ENCODE measurements at places on chromosomes 5 and 9.

DNA sequence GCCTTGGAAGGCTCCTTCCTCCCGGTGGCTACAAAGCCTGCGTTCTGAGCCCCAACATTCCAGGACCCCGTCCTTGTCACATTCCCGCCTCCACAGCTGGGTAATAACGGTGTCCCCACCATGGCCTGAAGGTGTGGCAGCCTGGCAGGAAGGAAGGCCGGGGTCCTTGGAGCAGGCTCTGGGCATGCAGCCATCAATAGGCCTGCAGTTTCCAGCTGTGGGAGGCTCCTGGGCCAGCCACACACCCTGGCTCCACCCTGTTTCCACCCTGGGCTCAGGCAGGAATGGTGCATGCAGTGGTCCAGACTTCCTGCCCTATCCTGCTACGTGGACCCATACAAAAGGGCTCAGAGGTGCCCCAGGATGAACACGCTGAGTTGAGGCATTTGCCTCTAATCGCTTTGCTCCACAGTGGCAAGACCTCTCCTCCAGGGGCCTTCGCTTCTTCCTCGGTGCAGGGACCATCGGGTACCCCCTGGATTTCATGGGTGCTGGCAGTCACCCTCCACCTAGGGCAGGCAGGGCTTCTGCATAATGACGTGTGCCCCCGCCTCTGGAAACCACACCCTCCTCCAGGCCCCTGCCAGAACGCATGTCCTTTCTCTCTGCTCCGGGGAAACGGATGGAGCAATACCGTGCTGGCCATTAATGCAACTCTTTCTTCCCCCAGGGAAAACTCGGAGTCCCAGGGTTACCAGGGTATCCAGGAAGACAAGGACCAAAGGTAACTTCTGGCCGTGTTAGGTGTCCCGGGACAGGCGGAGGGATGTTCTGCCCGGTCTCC, 95.1 kb upstream of the FCN2 start:
- no peak for DNase-seq

DNA sequence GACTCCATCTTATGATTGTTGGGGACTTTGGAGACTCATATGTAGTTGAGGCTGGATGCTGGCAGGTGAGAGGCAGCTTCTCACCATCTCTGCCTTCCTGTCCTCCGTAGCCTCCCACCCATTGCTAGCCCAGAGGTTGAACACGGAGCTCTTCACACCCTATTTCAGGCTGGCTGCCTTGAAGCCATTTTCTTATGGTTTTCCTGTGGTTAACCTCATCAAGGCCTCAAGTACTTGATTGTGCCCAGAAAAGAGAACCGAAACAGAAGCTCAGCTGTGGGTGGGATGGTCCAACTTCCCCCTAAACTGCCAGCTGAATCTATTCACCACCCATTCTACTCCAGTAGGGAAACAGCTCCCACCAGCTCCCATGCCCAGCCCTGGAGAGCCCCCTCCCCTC, 102.9 kb downstream of the LIFR start:
- no peak for DNase-seq

- no peak for DNase-seq
Measured at GRCh38 chr9:130775336-130775991, 59.6 kb upstream of the ABL1 start.

DNA sequence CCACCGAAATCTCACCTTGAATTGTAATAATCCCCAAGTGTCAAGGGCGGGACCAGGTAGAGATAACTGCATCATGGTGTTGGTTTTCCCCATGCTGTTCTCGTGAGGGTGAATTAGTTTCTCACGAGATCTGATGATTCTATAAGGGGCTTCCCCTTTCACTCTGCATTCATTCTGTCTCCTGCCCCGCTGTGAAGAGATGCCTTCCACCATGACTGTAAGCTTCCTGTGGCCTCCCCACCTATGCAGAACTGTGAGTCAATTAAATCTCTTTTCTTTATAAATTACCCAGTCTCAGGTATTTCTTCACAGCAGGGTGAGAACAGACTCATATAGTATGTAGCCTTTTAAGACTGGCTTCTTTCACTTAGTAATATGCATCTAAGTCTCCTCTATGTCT, 128.1 kb upstream of the NR5A1 start:
- DNase-seq: no peak

GRCh38 chr5:31221001-31221400, 27.5 kb downstream of the CDH6 start:
- DNase-seq: no peak

DNA sequence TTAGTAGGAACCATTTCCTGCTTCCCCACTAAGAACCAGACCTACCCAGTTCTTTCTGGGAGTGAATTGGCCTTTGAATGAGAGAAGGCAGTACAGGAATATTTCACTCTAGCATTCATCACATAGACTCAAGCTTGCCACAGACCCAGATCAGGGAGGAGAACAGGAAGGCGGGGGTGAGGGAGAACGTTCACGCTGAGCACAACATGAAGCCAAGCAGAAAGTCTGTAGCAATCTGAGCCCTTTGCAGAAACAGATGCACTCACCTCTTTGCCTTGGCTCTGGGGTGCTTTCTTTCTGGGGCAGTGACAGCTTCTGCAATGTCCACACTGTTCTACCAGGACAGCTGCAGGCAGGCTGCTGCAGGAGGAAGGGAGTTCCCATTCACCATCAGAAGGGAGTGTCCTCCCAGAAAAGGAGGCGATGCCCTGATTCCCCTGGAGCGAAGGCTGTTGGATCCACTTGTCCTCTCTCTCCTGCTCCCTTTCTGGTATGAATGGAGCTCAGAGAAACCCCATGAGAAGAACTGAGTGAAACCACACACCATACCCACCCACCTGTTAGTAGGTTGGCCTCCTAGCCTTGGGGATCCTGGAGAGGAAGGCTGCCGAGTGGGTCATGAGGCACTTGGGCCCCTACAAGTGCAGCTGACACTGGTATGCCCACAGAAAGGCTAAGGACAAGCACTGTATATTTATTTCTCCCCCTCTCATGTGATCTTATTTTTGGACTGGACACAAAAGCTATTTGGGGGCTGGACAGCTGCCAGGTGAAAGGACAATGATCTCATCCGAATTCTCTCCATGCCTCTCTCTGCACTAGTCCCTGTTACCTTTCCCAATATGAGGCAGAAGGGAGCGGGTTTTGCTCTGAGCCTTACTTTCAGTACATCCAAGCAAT, 11.7 kb upstream of the FGF1 start:
- DNase-seq: no peak

DNA sequence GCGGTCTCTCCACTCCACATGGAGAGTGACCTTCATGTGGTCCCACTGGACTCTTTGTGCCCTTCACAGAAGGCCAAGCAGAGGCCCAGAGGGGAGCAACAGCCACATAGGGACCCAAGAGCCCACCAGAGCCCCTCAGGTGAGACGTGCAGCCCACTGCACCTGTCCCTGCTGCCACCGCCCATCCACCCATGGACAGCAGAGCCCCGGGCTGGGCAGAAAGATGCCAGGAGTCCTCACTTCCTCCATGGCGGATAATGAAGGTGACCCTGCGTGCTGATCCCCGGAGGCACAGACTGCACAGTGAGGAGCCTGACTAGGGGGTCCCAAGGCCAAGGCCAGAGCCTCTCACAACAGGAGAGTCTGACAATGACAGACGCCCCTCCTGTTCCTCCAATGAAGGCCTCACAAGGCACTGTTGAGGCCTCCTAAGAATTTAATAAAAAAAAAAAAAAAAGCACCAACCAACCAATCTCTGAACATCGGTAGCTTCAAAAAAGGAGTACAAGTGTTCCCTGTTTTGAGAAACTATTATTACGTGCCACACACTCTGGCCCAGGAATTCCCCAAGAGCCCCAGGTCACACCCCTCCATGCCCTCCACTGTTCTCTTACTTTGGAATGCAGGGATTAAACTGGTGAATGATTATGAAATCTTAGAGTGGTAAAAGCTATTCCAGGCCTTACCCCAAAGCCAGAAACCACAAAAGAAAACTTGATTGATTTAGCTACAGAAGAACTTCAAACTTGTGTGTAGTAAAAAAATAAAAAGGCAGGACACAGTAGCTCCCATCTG, 2.8 kb upstream of the PPP1R26 start:
- DNase-seq: no peak

- no peak for DNase-seq
Measured at GRCh38 chr5:14250748-14251701, 107.9 kb downstream of the TRIO start.

DNA sequence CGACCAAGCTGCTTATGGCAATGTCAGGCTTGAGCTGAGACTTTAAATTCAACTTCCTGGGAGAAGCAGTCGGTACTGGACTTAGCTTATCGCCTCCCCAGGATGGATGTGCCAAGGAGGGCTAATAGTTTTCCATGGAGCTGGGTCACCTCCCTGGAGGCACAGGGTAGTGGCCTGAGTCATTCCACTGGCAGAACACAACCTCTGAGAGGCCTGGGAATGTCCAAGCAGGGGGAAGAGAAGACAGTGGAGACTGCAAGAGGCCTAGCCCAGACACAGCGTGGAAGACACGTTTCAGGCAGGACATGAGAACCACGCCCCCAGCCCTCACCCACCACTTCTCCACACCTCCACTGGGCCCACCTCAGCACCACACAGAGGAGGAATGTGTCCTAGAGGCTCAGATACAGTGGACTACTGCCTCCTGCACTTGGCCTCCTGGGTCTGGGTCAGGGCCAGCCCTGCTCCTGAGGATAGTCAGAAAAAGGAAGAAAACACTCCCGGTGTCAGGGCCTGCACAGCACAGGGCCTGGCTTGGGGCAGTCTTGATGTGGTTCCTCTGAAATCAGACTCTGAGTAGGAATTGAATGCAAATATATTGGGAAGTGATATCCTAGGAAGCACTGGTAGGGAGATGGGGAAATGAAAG, 171.8 kb downstream of the FSTL4 start:
- no peak for DNase-seq

GRCh38 chr5:84862132-84862531, 477.5 kb upstream of the EDIL3 start:
- no peak for DNase-seq

DNA sequence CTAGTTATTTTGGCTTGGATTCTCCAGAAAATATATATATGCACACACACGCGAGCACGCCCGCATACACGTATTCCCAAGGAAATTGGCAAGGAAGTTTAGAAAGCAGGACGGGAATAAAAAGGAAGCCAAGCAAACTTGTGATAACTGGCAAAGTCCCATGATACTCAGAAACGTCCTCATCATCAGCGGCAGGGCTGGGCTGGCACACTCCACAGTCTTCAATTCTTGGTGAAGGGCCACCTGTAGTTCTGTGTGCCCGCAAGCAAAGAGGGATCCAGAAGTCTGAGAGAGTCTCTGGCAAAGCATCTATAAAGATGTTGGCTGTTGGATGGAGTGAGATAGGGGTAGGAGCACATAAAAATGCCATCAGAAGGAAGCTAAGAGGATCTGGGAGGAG, 289.3 kb upstream of the CTNND2 start:
- no peak for DNase-seq

DNA sequence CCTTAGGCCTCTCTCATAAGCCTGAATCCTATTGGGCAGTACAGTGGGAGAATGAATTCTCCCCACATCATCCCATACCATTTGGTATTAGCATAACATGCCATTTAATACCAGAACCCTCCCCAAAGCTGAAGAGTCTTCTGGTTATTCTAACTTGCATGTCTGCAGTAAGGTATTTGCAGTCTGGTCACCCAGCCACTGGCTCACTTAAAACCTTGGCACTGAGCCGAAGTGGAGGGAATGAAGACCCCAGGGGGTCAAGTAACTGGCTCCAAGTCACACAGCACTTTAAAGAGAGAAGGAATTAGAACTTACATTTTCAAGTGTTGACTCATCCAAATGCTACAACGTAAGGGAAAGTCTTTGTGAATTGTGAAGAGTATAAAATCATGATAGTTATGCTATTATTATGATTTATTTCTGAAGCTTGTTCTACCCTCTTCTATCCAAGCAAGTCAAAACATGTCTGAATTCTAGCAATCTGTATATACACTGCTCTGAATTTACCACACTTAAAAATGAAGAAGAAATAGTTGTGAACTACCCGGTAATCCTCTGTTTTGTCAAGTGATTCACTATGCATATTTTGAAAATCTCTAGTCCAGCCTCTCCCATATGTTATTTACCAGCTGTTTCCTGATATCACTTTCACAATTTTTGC, 28.5 kb downstream of the GLRA1 start:
- no peak for DNase-seq

DNA sequence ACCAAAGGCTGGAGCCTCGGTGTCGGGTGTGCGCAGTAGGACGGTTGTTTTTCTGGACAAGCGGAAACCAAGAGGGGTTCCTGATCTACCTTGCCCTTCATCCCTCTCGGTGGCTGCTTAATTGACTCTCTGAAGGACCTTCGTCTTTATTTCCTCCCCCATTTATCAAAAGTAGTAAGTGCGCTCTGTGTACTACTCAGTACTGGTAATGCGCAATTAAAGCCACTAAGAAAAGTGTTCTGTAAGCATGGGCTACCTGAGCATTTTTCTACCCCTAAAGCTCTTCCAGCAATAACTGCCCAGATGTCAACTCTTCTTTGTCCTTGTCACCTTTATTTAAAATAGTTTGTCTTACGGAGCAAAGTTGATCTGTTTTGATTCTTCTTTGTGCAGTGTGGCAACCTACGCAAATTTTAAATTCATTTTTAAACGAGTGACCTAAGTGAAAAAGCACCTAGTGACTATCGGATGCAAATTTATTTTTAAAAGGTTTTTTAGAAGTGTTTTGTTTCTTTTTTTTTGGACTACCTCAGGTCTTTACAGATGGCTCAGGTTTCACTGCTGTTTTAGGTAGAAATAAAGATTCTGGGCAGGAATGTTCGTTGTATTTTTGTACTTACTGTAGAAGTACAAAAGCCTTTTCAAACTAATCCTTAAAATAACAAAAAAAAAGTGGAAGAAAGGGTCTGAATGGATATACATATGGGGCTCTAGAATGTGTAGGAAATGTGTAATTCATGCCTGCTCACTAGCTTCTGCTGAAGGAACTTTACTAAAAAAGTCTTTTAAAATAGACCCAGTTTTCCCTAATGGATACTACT, 2.0 kb downstream of the JMY start:
- no peak for DNase-seq

- no peak for DNase-seq
Measured at GRCh38 chr5:86983208-86983607, 284.5 kb upstream of the RASA1 start.

GRCh38 chr9:94927048-94927761, 200.7 kb downstream of the AOPEP start:
- DNase-seq: no peak

GRCh38 chr5:106843812-106844416, 826.8 kb downstream of the EFNA5 start:
- no peak for DNase-seq

GRCh38 chr5:131224387-131225201, 39.3 kb upstream of the CDC42SE2 start:
- DNase-seq: no peak

- no peak for DNase-seq
Measured at GRCh38 chr5:122436615-122437014, 124.6 kb downstream of the SNCAIP start.

- DNase-seq: peak; percentile 53
Measured at GRCh38 chr9:104091708-104092107, 2.4 kb upstream of the SMC2 start.

- DNase-seq: no peak
Measured at GRCh38 chr5:135655468-135655815, 76.7 kb upstream of the CXCL14 start.

GRCh38 chr5:107917983-107918382, 247.2 kb upstream of the EFNA5 start:
- DNase-seq: no peak
